ENCODE measurements at places on chromosomes 11 and 22.

DNA sequence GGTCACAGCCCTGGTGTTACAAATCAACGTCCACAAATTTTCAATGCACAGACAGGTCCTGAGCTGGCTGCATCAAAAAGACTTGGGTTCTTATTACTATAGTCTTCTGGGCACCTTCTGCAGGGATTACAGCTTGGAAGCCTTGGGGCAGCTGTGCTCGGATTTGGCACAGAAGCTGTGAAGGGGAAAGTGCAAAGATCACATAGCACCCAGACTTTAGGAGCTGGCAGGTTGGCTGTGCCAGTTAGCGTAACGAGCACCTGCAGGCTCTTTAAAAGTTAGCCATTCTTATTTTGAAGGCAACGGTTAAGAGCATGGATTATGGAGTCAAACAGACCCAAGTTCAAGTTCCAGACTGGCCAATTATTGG is 100.4 kb downstream of the ARL14EP start:
- no peak for DNase-seq

DNA sequence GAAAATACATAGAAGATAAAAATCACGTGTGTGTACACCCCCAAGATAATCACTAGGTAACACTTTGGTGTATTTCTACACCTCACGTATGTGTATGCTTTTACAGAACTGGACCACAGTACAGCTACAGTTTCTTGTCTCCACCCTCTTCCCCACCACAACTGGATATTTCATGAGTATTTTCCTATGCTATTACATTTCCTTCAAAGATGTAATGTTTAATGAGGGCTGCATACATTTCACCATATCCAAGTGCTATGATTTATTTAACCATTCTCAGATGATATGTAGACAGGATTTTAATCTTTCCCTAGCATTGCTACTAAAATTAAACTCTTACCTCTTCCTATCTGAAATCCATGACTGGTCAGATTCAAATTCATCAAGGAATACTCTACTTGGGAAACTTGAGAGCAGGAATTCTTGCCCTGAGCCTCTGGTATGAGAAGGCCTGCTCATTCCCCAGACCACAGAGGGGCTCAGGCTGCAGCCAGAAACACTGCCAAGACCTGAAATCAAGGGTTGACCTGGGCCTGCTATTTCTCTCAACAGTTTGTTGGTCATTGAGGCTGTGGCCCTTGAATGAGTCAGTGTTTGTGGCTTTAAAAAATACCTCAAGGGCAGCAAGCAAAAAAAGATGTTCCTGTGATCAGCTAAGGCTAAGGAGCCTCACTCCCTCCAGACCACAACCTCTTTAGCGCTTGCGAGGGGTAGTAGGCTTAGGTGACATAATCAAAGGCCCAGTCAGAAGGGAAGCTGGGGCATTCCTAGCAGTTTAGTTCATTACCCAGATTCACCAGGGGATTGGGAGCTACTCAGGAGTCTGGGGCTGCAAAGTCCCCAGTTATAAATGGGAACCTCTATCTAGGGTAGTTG is 55.5 kb downstream of the ABTB2 start:
- DNase-seq = peak; percentile 98

- peak; percentile 49 for DNase-seq
Observed at GRCh38 chr11:69462106-69462951, 19.1 kb upstream of the LINC01488 start.

- DNase-seq = no peak
Observed at GRCh38 chr11:44831605-44832394, 105.0 kb downstream of the TSPAN18 start.

GRCh38 chr22:46864314-46865051 is 102.0 kb downstream of the TBC1D22A start:
- DNase-seq = no peak

DNA sequence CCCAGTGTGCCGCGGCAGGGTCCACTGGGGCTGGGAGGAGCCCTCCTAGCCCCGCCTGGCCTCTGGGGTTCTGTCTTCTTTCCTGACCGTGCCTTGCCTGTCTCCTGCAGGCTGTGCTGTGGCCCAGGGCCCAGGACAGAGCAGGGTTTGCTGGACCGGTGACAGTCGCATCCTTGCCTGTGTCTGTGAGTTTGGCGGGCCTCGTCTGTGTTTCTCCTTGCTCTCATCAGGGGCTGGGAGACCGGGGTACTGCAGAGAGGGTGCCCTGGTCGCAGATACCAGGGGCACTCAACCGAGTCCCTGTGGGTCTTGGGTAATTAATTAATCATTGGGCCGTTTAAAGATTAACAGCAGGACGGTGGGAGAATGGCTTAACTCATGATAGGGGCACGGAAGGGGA is 29.9 kb downstream of the RPL3 start:
- no peak for DNase-seq

- no peak for DNase-seq
Observed at GRCh38 chr22:43849731-43850130, 12.6 kb downstream of the SULT4A1 start.
